ENCODE measurements at places on chromosomes 13 and 19.

- no peak for DNase-seq
Observed at GRCh38 chr19:27742041-27742440, 1470.9 kb downstream of the UQCRFS1 start.

DNA sequence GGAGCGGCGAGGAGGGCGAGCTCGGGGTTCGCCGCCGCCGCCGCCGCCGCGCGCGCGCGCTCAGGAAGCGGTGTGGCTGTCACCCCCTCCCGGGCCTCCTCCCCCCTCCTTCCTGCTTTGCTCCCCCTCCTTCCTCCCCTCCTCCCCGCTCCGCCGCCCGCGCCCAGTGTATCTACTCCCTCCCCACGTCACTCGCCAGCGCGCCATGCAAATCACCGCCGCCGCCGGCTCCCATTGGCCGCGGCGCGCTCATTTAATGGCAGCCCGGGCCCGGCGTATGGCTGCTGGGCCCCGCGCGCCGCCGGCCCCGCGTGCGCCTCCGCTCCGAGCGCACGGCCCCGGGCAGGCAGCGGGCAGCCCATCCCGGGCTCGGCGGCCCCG lies 335 bp upstream of the SOX1 start:
- DNase-seq: no peak

GRCh38 chr19:28868836-28869235 lies 344.1 kb downstream of the UQCRFS1 start:
- DNase-seq: no peak

GRCh38 chr13:29284726-29285125 lies 310.8 kb downstream of the SLC7A1 start:
- no peak for DNase-seq

GRCh38 chr13:34410678-34411077 lies 531.4 kb upstream of the NBEA start:
- no peak for DNase-seq

GRCh38 chr13:27953676-27954405 lies 15.3 kb downstream of the CDX2 start:
- DNase-seq: peak; percentile 47

GRCh38 chr19:11191273-11191755 lies 6.0 kb downstream of the KANK2 start:
- DNase-seq: no peak

- DNase-seq: no peak
Observed at GRCh38 chr19:38904581-38905539, 5.1 kb downstream of the NFKBIB start.

DNA sequence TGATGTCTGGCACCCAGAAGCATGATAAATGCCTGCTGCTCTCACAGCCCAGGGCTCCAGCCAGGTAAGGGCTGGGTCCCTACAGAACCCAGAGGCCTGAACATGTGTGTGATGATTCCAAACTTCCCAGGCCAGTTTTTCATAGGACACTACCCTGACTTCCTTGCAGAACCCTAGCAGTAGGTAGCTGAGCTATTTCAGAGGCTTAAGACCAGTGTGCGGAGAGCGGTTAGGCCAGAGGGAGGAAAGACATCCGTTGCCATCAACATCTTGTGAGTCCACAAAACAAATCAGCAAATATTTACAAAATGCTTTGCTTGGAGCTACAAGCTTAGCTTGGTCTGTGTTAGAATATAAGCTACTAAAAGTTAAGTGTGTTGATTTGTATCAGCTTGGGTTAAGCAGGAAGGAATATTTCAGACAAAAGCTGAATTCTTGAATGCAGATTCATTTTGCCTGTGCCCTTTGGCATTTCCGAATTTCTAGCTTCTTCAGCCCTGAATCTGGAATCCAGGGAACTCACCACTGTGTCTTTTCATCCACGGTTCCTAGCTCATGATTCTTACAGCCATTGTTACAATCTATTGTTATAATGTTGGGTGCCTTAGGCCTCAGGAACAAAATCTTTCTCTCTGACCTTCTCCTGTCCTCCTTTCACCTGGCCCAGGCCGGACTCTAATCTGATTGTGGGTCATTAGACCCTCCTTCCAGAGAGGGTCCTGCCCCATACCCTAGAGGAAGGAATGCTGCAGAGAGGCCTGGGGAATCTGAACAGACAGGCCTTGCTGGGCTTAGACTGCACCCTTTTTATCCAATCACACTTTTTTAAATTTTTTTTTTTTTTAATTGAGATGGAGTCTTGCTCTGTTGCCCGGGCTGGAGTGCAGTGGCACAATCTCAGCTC lies 12.4 kb downstream of the RAB20 start:
- DNase-seq: no peak

GRCh38 chr19:14694641-14695266 lies 4.9 kb downstream of the ZNF333 start:
- DNase-seq: no peak

- no peak for DNase-seq
Observed at GRCh38 chr13:36710396-36710795, 36.6 kb downstream of the SERTM1 start.

- no peak for DNase-seq
Observed at GRCh38 chr19:40688987-40689338, 1.5 kb downstream of the NUMBL start.

GRCh38 chr19:13902993-13903555 lies 2.8 kb downstream of the BRME1 start:
- DNase-seq: no peak

DNA sequence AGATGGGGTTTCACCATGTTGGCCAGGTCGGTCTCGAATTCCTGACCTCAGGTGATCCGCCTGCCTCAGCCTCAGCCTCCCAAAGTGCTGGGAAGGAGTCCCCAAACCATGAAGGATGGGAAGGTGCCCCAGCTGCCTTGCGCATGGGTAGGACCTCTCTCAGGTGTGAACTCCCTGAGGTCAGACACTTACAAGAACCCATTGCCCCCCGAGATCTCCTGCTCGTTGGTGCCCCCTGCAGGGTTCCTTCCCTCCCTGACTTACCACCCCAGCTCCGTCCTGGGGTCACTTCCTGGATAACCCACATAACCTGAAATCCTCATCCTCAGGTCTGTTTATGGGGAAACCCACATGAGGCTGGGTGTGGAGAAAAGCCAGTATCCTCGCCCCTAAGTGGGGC lies 41.7 kb downstream of the UNC13A start:
- no peak for DNase-seq

DNA sequence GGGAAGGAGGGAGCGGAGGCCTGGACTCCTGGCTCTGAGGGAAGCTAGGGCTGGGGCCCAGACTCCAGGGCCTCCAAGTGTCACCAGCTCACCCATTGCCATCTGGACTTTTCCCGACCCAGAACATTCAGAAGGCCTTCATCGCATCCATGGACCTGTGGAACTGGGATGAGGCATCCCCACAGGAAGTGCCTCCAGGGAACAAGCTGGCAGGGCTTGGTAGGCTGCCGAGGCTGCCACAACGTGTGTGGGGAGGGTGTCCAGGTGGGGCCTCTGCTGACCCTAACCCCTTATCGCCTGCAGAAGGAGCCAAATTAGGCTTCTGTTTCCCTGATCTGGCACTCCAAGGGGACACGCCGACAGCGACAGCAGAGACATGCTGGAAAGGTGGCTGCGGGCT lies 767 bp downstream of the ETV2 start:
- no peak for DNase-seq

GRCh38 chr19:8445488-8446001 lies 770 bp downstream of the HNRNPM start:
- peak; percentile 43 for DNase-seq

DNA sequence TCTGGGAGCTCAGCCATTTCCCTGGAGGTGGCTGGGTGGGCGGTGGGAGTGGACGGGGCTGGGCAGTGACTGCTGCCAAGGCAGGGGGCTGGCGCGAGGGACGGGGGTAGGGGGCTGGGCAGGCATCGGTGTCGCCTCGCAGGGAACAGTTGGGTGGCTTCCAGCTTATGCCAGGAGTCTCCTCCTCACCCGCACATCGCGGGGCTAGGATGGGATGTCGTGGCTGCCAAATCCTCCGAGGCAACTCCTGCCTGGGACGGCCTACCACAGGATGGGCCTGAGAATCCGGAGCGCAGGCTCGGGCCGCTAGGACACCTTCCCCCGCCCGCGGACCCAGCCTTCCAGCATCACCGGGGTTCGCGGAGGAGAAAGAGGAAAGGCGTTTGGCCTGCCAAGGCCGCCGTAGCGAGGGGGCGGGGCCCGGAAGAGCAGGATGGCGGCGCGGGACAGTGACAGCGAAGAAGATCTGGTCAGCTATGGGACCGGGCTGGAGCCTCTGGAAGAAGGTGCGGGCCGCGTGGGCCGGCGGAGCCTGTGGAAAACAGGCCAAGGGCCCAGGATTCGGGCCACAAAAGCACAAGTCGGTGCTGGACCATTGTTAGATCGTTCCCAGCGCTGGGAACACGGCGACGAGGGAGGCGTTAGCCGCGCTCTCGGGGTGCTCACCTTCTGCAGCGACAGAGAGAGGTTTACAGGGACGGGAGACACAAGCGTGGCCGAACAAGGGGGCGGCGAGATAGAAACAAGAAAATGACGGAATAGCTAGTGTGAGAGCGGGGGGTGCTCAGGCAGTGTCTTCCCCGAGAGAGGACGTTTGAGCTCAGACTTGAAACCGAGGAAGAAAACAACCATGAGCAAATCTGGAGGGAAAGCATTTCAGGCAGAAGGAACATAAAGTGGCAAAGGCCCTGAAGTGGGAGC lies at the start of gene GPATCH1:
GPATCH1 (plus strand) TSS at position 421 of the 921 bp plus-strand sequence; CDS start at position 434, 13 bp downstream.
- DNase-seq: peak; percentile 83

- DNase-seq: no peak
Observed at GRCh38 chr13:31310786-31311185, 111.0 kb downstream of the B3GLCT start.

DNA sequence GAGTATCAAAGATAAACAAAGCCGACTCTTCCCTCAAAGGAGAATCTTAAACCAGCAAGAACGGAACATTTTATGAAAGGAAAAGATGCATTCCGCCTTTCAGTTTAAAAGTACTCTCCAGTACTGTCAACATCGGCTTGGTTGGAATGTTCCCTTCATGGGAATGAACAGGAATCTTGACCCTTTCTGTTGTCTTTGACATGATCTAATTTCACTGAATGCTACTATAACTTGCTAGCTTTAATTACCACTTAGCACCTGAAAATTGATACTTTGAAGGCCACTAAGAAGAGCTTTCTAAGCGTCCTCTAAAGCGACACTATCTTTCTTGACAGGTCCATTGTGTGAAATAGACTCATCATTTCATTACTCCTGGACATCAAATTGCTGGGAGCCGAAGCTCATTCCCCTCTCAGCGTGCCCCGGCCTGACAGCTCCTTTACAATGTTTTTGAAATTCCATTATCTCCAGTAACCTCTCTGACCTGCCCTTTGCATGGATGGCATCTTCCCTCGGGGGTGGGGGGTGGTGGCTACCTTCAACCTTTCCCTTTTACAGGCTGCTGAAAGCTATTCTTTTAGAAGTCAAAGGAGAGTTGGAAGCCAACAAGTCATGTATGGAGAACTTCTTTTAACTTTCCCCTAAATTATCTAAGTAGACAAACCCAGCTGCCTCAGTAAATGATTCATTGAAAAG lies 67.9 kb downstream of the EFNB2 start:
- DNase-seq: no peak

DNA sequence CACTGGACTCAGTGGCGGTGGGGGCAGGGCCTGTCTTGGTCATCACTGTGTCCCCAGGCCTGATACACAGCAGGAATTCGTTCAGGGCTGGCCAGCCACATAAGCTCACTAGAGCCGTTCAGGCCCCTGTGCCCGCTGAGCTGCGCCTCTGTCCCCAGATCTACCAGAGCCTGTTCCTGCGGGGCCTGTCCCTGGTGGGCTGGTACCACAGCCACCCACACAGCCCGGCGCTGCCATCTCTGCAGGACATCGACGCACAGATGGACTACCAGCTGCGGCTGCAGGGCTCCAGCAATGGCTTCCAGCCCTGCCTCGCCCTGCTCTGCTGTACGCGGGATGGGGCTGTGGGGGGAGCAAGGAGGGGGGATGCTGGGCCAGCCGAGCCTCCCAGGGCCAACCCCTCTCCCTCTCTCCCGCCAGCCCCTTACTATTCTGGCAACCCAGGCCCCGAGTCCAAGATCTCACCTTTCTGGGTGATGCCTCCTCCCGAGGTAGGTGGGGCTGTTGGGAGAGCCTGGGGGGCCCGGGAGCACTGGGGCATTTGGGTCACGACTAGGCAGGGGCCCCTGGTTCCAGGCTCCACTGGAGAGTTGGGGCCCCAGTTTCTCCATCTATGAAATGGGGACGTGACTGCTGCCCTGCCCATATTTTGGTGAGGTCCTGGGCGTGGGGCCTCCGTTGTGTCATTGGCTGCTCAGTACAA lies 13.9 kb downstream of the MPND start:
- DNase-seq: no peak

GRCh38 chr13:20353973-20354372 lies 121.9 kb upstream of the GJB6 start:
- no peak for DNase-seq

- DNase-seq: no peak
Observed at GRCh38 chr13:48235341-48236135, 2.5 kb downstream of the ITM2B start.

DNA sequence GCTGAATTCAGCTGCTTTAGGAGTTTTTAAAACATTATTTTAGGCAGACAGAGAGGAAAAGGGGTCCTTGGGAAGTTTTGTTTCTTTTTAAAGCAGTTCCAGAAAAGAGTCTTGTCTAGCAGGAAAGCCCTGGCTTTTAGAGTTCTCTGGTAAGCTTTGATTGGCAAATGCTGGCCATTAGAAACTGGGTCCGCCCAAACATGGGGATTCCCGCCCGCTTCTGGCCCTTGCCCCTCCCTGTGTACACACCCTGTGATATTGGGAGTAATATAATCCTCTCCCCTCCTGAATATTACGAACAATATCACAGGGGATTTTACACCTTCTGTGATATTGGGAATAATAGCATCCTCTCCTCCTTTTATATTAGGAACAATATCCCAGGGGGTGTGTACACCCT lies 58.9 kb downstream of the ERICH4 start:
- DNase-seq: no peak

DNA sequence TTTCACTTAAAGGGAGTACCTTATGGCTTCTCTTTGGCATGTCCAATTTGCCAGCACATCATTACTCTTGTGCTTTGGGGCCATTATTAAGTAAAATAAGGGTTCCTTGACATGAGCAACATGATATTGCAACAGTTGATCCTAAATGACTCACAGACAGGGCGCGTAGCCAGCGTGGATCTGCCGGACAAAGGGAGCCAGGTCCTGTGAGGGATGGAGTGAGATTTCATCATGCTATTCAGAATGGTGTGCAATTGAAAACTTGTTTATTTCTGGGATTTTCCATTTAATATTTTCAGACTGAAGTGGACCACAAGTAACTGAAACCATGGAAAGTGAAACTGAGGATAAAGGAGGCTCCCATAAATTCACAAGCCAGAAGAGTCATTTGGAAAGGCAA lies 48.6 kb upstream of the WASF3 start:
- DNase-seq: no peak

- DNase-seq: no peak
Observed at GRCh38 chr19:15859187-15859586, 38.7 kb downstream of the CYP4F2 start.

GRCh38 chr19:8571006-8571411 lies 6.2 kb downstream of the MYO1F start:
- peak; percentile 62 for DNase-seq

- no peak for DNase-seq
Observed at GRCh38 chr13:110756219-110756631, 42.7 kb downstream of the ING1 start.

GRCh38 chr19:18502638-18503294 lies 19.1 kb downstream of the ELL start:
- no peak for DNase-seq

- no peak for DNase-seq
Observed at GRCh38 chr13:47218611-47219010, 321.8 kb upstream of the HTR2A start.

Measured in activated T-helper 2 cell treated with anti-CD3 and anti-CD28 coated beads, Interferon-gamma antibody, Interleukin-2, Interleukin-4, amounts not matched to agents 10 μg/mL and 5 μg/mL and 100 μg/mL, durations not matched to agents 14 hours and 24 hours and 36 hours (primary cell).